ENCODE measurements at places on chromosomes 16 and 17.
A peak's percentile ranks its signal among the peaks of the same experiment; 100 is the strongest.

GRCh38 chr17:1047177-1047878, 50.4 kb downstream of the TIMM22 start:
- peak; percentile 9 for DNase-seq

DNA sequence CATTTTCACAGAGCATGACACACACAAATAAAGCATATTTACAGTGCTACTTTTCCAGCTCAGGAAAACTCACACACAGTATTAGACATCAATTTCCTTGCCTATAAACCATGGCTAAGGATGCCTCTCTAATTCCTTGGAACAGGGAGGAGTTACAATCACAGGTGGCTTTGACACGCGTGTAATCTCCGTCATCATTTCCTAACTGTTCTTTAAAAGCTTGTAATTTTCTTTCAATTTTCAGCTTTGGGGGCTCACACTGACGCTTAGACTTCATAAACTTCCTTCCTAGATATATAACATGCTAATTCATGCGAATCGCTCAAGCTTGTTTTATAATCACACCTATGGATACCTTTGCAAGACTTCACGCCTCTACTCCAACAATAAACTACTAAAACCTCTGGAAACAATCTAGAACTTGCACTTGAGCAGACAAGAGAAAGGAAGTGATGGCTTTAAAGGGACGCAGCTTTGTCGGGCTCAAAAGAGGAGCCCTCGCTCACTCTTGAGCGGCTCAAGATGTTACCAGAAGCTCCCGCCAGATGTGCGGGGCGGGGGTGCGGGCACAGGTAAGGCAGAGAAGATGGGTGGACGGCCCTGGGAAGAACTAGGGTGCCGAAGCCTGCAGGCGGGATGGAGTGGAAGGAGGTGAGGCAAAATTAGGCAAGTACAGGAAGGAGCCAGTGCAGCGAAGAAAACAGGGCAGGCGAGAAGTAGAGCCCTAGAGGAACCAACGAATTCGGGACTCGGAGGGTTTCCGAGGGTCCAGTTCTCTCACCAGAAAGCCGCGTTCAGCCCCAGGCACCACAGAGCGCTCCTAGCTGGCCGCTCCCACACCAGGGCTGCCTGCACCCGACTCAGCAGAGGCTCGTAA, 631 bp downstream of the RETREG3 start:
- DNase-seq: peak; percentile 49

DNA sequence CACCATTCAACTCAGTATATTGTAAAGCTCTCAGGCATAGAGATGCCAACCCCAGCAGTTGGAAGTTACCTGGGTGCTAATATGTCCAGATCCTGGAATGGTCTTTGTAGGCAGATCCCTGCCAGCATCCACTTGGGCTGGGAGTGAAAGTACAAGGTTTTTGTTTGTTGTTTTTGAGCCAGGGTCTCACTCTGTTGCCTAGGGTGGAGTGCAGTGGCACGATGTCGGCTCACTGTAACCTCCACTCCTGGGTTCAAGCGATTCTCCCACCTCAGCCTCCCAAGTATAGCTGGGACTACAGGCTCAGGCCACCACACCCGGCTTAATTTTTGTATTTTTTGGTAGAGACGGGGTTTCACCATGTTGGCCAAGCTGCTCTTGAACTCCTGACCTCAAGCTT, 177.6 kb downstream of the IRF8 start:
- DNase-seq: no peak

GRCh38 chr17:79081571-79082276, 7.1 kb downstream of the ENGASE start:
- DNase-seq: no peak

DNA sequence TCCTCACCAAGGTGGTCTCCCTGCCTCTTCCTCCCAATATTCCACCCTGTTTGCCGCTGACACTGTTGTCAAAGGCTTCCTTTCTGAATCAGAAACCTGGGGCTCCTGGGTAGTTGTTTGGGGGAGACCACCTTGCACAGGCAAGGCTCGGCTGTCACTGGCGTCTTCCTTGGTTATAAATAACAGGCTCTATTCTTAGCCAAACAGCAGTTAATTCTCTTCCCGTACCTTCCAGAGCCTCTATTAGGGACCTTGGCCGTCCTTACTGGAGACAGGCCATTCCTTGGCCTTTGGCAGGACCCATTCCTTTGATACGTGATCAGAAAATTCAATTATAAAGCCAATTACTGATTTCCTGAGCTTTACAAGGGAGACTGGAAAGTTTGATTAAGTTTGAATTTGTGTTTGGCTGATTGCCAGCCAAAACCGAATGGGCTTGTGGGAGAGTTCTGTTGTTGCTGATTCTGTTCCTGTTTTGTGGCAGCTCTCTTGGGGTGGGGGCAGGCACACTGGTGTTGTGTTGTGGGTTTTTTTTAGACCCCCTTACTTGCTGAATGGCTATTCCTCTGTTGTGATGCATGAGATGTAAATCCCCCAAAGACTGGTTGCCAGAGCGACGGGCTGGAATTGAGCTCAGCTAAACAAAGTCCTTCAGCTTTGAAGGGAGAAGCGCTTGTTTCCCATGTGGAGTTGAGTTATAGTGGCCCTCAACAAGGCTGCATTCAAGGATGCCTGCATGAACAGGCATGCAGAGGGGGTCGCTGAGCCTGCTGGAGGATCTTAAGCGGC, 104.6 kb downstream of the GNAO1 start:
- no peak for DNase-seq

DNA sequence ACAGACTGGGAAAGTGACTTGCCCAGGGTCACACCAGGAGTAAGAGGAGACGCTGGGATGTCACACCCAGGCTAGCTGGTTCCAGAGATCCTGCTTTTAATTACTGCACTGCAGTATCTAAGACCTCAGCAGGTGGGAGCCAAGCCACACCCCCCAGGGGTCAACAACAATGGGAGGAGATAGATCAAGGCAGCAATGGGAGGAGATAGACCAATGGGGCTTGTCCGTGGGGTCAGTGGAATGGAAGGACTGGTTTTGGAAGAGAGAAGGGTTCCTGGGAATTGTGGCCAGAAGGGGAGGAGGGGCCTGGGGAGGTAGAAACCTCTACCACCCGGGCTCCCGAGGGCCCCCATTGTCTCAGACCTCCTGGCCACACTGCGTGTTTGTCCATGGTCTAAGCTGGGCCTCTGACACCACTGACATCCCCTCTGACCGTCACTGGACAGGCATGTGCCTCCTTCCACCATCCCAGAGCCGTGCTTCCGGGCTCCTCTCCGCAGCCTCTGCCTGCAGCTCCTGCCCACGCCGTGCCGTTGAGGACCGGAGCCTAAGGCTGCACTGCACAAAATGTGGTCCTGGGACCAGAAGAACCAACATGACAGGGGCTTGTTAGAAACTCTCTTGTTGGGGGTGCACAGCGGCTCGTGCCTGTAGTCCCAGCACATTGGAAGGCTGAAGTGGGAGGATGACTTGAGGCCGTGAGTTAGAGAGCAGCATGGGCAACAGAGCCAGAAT, 69.8 kb upstream of the RPH3AL start:
- no peak for DNase-seq

DNA sequence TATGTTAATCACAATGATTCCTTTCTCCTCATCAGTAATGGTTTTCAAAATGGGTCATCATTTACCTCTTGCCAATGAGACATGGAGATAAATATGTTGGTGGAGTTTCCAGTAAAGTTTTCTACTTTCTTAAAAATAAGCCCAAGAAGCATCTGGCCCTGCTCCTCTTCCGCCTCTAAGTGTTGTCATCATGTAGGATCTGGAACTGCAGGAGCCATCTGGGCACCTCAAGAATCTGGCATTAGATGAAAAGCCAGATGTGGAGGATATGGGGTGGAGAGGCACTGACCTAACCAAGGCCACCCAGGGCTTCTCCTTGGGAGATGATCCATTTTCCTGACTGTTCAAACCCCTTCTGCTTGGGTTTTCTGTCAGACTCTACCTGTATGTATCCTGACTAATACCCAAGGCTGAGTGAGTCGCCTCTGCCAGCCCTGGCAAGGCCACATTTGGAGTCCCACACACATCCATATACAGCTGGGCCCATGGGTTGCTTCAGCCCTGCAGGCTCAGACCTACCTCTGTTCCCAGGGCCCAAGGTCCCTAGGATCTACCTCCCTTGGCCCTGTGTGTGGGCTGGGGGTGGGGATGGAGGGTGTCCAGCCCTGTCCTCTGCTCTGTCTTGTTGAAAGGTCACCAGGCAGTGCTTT, 24.6 kb downstream of the CCDC182 start:
- DNase-seq: no peak

- peak; percentile 89 for DNase-seq
Measured at GRCh38 chr17:17877529-17878358, 41.0 kb upstream of the SREBF1 start.
